ENCODE measurements at places on chromosomes 5 and 9. TPM values are rescaled to one million over a fixed set of nuclear protein-coding genes. Genes with fewer than 3 reads are reported as not detected.
A peak's percentile ranks its signal among the peaks of the same experiment; 100 is the strongest.

Gene MLLT3
- 14.8 TPM for total RNA-seq

Gene MTMR12
- 33.9 TPM for total RNA-seq

GRCh38 chr5:81759632-81760005 lies 8.7 kb upstream of the SSBP2 start:
- DNase-seq, result no peak

- DNase-seq, result no peak
These were observed 25.9 kb downstream of the ERGIC1 start for GRCh38 chr5:172859966-172860365.

DNA sequence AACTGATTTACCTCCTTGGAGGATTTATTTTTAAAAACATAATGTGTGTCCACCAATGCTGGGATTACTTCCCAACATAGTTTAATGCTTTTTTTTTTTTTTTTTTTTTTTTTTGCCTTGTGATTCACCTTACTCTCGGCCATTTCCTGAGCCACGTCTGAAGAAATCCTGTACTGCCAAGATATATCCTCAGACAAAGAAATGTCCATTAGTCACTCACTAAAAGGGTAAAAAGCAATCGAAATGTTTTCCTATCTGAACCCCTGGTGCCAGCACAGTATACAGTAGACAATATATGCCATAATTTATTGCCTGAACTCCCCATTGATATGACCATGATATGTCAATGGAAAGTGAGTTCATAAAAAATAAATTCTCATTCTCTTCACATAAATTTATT lies 344.1 kb downstream of the BNC2 start:
- no peak for DNase-seq

GRCh38 chr5:86894056-86894455 lies 276.3 kb downstream of the COX7C start:
- DNase-seq, result no peak

DNA sequence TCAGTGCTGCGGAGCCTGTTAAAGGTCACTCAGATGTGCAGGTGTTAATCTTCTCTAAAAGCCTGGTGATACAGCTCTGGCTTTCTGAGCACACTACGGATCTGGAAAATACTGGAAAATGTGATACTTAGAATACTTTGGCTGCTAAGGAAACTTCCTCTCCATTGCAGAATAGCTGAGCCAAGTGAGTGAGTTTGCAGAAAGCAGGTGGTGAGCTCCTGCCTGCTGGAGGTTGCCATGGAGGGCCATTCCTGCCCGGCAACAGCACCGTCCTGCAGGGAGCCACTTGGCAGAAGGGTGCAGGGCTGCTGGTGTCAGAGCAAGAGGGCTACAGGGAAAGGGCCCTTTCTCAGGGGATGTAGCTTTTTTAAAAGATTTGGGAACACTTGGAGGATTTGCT lies 40.7 kb downstream of the SECISBP2 start:
- no peak for DNase-seq

- DNase-seq, result no peak
These were observed 34.7 kb downstream of the PIP5K1B start for GRCh38 chr9:68739621-68740174.

DNA sequence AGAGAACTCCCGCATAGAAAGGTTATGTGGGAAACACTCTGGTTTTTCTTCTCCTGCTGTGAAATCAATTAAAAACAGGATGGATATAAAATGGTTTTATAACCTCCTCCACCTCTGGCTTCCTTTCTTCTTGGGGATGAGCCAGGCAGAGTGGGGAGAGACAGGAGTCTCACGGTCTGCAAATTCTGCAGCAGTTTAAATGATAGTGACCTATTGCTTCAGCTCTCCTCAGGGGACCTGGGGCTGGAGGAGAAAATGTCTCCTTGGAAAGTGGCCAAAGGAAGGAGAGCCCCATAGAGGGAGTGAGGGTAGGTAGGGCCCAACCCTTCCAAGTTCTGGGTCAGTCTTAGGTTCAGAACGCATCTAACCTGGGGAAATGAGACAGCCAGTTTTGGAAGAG lies 118.8 kb downstream of the MTX3 start:
- no peak for DNase-seq

DNA sequence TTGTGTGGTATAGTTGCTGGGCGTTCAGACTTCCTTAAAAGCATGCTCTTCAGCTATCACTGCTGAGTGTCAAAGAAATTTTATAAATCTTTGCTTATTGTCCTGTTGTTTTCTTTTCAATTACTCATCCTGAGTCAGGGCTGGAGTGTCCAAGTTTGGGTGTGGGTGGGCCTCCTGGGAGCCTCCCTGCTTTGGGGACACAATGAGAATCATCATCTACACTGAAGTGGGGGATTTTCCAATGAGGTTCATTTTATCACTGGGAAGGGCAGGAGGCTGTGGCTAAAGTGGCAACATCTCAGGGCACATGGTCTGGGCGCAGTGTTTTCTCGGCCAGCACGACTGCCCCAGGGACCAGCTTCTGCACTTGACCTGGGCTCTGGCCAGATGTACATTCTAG lies 19.5 kb downstream of the GFPT2 start:
- no peak for DNase-seq

DNA sequence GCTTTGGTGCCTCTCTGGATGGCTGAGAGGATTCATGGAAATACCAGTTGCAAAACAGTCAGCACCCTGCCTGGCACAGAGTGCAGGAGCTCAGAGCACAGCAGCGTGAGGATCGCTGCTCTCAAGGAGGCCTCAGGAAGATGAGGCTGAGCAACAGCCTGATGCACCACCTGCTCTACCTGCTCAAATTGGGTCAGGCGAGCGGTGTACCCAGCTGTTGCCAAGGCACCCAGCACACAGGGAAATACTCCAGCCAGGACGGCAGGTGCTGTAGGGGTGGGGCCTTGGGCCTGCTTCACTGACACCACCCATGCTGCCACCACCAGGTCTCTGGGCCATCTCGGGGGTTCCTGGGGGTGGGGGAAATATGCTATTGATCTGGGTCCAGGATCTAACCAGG lies 4.3 kb downstream of the EEIG1 start:
- no peak for DNase-seq

DNA sequence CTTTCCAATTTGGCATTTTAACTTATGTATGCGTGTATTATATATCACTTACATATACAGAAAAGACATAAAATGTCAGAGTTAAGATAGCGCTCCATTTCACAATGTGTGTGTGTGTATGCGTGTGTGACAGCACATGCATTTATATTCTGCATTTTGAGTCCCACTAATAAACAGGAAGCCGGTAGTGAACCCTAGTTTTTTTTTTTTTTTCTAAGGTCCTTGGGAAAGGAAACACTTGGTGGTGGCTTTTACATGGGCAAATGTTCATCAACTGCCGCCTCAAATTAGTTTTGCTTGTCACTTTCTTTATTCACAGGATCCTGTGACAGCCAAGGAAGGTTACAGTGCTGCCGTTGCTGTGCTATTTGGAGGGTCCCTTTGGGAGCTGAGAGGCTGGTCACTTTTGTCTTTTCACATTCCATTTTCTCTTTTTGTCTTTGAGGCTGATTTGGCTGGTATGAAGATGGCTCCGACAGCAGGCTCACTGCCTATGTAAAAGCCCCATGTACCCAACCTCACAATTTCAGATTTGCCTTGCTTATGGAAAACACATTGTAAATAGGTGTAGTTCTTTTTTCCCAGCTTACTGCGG lies 298.9 kb downstream of the CSNK1G3 start:
- DNase-seq, result no peak

DNA sequence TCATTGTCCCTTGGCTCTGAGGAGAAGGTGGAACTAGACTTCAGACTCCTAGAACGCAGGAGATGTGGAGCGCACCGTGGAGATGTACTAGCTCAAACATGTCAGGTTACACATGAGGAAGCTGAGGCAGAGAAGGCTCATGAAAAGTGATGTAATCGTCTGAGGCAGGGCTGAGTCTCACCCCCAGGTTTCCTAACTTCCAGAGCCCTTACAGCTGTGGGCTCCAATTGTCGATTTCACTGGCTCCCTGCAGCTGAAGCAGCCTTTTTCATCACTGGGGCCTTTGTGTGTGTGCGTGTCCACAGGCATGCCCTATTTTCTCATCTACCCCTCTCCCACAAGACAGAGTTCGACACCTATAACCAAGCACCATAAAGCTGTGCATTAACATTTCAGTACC lies 370.6 kb downstream of the NTRK2 start:
- DNase-seq, result no peak

GRCh38 chr9:91557327-91557726 lies 133.7 kb upstream of the NFIL3 start:
- DNase-seq, result no peak

- DNase-seq, result no peak
These were observed 179.5 kb downstream of the ARHGEF28 start for GRCh38 chr5:73805449-73805848.

GRCh38 chr9:85212209-85212608 lies 529.5 kb downstream of the AGTPBP1 start:
- no peak for DNase-seq

- no peak for DNase-seq
These were observed 27.7 kb upstream of the GAS1 start for GRCh38 chr9:86975036-86975435.

DNA sequence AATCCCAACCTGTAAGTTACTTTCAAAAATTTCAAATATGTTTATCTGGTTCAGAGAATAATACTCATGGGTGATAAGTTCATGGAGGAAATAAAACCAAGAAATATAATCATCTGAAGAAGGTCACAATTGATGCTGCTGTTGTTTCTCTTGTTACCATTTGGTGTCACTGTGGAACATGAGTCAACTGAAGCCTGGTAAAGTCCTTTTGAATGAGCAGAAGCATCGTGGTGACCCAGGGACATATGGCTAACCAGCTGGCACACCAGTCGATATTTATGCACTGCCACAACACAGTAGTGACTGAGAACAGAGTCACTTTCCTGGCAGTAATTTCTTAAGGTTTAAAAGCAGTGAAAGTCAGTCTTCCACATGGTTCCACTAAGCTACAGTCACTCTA lies 612.9 kb upstream of the TLE4 start:
- no peak for DNase-seq

GRCh38 chr9:135779571-135779970 lies 77.6 kb downstream of the KCNT1 start:
- DNase-seq, result no peak

- DNase-seq, result peak; percentile 76
These were observed 39.1 kb downstream of the PCDH1 start for GRCh38 chr5:141839015-141839513.

DNA sequence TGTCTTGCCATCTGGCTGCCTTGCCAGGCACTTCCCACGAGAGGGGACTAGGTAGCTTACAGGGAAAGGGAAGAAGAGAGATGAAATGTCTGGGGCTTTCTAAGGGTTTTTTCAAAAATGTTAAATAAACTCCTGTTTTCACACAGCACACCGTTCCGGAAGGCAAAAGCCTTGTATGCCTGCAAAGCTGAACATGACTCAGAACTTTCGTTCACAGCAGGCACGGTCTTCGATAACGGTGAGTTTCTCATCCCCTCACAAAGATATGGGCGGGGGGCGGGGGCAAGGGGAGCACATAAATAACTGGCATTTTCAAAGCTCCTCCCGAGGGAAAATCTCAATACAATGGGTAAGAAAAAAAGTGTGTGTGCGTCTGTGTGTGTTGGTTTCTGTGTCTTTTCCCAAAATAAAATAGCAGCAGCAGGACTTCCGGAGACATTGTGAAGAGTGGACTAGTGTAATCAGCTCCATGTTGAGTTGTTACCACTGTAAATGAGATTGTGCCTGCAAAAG lies 189.6 kb downstream of the NR3C1 start:
- no peak for DNase-seq

DNA sequence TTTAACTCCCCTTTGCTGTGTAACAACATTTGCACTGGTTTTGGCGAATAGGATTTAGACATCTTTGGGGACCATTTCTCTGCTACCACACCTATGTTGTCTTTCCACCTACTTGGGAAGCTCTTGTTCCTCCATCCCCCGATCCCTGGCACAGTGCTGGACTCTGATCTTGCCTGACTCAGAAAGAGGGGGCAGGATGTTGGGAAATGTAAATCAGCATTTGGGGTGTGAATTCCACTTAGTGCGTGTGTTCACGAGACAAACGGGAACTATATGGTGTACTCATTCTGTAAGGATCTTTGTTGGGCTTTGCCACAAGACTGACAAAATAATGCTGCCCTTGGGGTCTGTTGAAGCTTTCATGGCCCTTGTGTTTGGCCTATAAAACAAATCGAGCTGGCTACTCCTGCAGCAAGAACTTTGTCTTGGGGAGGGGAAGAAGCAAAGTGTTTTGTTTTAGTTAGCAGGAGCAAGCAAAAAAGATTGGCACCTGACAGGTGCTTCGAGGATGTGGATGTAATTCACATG lies 18.5 kb downstream of the TMEM268 start:
- no peak for DNase-seq

DNA sequence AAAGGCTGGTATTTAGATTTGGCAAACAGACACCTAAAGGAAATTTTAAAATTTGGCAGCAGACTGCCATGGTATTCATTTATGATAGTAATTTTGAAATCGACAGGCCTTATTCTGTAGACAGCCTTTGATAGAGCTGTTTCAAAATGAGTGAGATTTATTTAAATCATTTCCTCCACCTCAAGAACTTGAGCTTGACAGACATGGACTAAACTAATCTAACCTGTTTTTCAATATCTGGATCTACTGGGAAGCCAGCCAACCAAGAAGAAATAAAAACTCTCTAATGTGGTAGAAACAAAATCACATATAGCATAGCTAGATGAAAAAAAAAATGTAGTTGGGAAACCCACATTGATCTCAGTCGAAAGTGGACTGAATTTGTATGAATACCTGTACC lies 56.9 kb upstream of the RASA1 start:
- no peak for DNase-seq

DNA sequence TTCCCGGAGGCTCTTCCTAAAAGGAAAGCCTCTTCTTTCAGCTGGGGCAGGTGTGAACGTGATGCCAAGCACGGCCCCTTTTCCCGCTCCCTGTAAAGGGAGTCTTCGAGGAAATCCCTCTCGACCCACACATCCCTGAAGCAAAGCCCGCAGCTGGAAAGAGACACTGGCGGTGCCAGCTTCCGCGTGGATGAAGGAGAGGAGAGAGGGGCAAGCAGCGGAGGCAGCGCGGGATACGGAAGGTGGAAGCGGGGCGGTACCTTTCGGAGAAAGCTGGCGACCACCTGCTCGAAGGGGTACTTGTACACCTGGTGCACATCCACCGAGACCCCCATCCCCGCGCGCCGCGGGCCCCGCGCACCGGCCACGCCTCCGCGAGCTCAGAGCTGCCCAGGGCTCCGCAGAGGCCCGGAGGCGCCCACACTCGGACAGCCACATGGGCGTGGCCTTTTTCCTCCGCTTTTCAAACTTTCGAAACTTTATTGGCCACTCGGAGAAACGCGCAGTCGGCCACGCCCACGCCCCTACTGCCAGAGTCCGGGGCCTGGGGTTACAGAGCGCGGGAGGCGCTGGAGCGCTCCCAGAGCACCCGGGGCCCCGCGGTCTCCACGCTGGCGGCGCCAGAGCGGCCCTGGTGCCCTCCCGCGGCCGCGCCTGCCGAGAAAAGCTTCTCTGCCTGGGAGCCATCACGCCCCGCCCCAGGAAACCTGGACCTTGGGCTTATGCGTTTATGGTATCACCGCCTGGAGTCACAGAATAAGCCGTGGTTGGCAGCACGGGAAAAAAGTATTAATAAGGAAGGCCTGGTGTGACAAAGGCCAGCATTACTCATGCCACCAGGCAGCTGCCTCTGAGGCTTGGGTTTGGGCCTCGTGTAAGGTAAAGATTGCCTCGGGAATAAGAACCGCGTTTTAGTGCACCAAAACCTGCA lies at the start of gene PRELID2:
Gene PRELID2 (minus strand): TSS at position 426 of the 931 bp plus-strand sequence. CDS start 91 bp downstream, at position 335.
- no peak for DNase-seq
